Hindlimb muscle (tissue), 1 donor: ENCODE measurements at places on chromosomes 7 and 10. TPM values are rescaled to one million over a fixed set of nuclear protein-coding genes. Genes with fewer than 3 reads are reported as not detected.

The WEE2 gene
- polyA plus RNA-seq, result 0.22 TPM

The PSMA2 gene
- 101 TPM for polyA plus RNA-seq

The ZNF438 gene
- polyA plus RNA-seq, result 15.5 TPM

The MMD2 gene
- polyA plus RNA-seq, result not detected

- no peak for DNase-seq
Observed at GRCh38 chr7:138125119-138125518, 48.9 kb downstream of the AKR1D1 start.

DNA sequence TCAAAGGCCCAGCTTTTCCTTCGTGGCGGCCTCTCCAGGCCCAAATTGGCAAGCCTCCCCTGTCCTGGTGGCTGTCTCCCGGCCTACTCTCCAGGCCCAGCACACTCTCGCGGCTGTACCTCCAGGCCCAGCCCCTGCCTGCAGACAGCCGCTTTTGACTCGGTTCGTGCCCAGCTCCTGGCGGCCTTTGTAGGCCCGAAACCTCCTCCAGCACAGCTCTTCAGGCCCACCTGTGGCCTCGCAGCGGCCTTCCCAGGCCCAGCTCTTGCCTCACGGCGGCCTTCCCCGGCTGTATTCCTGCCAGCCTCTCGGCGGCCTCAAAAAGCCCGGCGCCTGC is 18.2 kb upstream of the TMEM248 start:
- DNase-seq, result no peak

DNA sequence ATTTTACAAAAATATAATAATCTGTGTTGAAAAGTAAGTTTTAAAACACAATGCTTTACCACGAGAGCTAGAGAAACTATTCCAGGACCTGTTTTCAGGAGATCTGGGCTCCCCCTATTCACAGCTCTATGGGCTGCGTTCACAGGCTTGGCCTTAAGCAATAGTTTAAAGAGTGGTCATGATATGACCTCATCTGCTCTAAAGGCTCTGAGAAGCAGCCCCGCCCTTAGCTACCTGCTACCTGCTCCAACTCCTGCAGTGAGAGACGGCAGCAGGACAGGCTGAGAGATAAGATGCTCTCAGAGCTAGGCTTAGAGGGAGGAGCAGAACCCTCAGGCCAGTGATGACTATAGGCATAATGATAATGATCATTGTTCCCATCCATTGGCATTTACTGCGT is 12.6 kb downstream of the ALOX5 start:
- no peak for DNase-seq
